ENCODE measurements at places on chromosomes 1 and 21.

DNA sequence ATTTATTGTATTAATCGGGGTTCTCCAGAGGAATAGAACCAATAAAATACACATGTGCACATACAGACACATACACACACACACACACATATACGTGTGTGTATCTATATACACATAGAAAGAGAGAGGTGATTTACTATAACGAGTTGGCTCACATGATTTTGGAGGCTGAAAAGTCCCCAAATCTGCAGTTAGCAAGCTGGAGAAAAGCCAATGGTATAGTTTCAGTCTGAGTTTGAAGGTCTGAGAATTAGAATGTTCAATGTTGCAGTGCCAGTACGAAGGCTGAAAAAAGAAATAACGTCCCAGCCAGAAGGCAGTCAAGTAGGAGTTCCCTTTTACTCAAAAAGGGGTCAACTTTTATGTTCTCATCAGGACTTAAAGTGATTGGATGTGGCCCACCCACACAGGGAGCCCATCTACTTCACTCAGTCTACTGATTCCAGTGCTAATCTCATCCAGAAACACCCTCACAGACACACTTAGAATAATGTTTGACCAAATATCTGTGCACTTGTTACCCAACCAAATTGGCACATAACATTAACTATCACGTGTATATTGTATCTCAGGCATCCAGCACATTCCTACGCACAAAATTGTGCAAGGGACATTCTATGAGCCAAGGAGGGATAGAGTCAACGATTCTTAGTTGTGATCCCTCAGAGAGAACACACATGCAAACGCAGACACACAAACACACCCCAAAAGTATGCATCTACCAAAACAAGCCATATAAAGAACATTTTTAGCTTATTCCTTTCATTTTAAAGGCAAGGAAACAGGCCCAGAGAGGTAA lies 195.5 kb upstream of the DUSP10 start:
- DNase-seq, result no peak

- peak; percentile 59 for DNase-seq
Measured at GRCh38 chr1:75908717-75909152, 23.5 kb downstream of the ASB17 start.

- DNase-seq, result no peak
Measured at GRCh38 chr1:41278076-41278475, 36.0 kb upstream of the SCMH1 start.

DNA sequence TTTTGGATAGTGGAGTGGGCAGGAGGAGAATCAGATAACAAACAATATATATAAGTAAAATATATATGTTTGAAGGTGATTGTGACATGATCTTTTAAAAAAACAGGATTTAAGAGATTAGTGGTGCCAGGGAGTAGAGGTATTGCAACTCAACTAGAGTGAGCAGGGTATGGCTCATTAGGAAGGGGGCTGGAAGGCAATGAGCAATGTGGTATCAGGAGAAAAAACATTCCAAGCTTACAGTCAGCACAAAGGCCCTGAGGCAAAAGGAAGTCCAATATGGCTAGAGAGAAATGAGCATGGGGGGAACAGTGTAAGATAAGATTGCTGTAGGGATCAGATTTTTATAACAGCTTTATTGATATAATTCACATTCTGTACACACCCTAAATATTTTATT lies 5.3 kb upstream of the GADD45A start:
- DNase-seq, result peak; percentile 13

- DNase-seq, result no peak
Measured at GRCh38 chr1:60835649-60836048, 246.7 kb upstream of the NFIA start.

DNA sequence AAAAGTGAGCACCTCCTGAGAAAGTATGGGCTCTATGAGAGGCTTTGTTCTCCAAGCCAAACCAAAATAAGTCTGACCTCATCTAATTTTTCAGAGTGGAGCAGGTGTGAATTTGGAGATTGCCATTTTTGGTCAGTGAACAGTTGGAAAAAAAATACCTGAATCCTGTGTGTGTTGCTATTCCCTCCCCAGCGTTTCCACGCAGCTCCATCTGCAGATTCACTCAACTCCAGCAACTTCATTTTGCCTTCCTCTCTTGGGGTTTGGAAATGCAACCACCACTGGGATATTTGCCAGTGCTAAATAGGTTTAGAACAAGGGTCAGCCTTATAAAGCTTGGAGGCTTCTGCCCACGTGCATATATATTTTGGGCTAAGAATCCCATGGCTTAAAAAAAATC lies 11.2 kb downstream of the CASQ2 start:
- DNase-seq, result no peak

- no peak for DNase-seq
Measured at GRCh38 chr1:93613898-93614297, 67.7 kb downstream of the BCAR3 start.

GRCh38 chr1:941588-942383 lies 17.3 kb downstream of the NOC2L start:
- peak; percentile 61 for DNase-seq

DNA sequence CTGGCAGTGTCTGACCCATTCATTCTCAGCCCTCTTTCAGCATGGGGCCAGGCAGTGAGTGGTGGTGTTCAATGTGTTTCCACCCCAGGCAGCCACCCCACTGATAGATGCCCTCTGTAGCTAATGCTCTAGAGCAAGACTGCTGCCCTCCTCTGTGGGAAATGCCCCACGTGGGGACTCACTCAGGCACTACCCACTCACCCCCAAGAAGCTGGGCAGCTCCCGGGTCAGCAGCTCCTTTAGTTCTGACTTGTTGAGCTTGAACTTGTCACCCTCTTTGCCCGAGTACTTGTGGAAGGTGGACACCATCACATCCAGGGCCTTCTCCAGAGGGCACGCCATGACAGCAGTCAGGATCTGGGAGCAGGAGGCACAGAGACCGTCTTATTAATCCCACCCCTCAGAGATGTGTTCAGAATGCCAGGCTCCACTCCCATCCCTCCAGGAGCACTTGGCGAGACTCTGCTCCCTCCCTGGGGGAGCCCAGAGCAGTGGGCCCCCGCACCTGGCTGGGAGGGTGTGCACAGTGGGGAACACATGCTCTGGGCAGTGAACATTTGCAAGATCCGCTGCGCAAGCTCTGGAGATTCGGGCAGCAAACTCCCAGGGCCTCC lies 1.0 kb downstream of the S100A4 start:
- no peak for DNase-seq

DNA sequence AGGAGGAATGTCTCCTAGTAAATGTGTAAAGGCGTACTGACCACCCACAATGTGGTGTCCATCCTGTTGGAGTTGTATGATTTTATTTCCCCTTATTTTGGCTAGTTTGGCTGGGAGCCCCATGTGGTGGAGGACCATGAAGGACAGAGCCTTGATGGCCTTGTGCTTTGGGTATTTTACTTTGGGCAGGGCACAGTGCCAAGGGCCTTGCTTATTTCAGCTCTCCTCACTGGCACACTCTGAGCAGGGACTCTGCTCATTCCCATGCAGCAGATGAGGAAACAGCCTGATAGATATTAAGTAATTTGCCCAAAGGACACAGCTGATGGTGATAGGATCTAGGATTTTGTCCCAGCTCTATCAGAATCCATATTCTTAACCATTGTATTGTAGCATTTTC lies 50.2 kb downstream of the SMYD2 start:
- DNase-seq, result no peak

DNA sequence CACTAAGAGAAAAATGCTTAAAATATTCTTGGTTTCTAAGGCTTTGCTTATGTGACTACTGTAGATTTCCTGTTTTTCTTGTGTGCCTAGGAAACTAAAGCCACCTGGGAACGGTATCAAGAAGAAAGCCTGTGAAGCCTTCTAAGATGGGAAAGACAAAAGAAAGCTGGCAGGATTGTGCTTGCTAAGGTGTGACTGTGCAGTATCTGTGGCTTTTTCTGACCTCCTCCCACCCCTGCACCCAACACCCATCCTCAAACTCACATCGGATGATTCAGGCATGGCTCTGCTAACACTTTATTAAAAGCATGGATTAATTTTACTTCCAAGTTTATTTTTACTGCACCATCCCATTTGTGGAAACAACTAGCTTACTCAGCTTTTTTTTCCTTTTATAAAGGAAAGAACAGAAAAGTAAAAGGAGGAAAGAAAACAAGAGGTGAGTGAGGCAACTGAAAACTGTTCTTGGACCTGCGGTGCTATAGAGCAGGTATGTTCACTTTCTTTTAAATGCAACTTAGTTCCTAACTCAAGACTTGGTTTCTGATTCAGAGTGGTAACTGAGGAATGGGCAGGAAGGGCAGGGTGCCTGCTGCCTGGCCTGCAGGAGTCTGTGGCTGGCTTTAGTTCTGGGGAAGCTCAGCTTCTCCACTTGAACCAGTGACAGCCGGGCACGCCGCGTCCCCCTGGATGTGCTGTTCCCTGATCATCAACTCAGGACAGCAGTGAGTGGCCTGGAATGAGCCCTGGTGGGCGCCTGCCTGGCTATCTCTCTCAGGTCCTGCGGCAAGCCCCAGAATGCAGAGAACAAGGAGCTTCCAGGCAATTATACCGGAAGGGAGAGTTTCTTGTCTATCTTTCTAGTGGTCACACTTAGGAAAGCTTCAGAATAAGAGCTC lies at the start of gene GBP6:
TSS of gene GBP6 (plus strand) at position 422 of the 899 bp plus-strand sequence. CDS start 4,493 bp downstream, outside the sequence.
- no peak for DNase-seq

DNA sequence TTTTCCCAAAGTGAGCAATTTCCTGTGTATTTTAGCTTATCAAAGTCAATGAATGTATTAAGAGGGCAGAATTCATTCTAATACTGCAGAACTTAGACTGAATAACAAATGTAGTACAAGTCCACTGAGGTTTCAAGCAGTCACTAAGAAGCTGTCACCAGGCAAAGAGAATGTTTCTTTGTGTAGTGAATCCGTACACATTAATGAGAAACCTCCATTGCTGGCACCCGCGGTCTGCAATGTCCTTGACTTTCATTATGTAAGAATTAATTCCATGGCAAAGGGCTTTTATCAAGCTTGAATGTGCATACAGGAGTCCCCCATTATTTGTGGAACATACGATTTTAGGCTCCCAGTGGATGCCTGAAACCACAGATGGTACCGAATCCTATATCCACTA lies 719.5 kb upstream of the TMPRSS15 start:
- no peak for DNase-seq

DNA sequence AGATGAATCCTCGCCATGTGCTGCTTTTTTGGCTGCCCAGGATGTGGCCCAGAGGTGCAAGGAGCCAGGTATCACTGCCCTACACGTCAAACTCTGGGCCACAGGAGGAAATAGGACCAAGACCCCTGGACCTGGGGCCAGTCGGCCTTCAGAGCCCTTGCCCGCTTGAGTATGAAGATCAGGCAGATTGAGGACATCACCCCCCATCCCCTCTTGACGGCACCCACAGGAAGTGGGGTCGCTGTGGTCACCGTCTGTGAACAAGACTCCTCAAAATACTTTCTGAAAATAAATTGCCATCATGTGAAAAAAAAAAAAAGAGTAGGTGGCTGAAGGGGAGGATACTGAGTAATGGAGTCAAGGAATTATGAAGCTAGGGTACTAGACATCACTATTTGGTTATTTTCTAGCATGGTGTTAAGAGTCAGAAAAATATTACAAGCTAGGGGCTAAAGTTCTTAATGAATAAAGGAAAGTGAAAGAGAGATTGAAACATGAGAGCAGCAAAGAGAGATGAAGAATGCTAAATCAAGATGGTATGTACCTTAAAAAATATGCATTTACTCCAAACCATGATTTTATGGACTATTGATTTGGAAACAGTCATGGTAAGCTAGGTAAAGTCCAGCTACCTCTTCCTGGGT lies 84.9 kb downstream of the CLEC20A start:
- no peak for DNase-seq

DNA sequence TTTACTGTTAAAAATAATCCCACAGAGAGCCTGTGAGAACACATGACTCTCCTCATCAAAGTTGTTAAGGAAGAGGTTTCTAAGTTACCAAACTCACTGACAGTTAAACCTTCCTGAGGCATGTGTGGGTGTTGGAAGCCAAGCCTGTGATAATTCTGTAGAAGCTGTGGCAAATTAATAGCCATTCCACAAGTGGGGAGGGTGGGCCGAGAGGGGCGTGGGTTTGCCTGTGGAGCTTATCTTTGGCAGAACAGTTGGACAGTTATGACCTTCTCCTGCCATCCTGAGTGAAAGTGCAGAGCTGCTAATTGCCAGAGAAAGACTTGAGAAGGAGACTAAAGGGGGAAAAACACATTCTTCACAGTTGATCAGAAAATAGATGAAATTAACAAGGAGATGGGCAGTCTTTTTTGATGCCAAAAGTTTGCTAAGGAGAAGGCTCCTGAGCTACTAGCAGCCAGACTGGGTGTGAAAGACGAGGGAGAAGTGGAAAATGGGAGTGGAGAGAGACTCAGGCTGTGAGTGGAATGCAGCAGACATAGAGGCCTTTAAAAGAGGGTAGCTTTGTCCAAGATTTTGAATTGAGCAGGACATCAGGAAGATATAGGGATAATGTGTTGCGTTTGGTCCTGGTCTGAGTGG lies 1.6 kb upstream of the PLA2G2C start:
- DNase-seq, result no peak

DNA sequence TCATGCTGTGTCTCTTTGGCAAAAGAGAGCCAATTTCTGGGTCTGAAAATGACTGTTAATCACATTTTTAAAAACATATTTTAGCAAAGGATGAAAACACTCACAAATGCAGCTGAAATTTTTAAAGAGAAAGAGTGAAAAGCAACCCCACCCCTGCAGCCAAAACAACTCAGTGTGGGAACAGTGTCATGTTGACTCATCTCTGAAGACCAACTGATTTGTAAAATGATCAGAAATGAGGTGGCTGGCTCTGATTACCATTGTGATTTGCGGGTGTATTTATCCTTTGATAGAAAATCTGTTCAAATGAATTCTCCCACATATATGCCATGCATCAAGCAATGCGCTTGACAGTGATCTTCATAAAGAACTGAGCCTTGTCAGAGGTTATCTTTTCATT lies 287.0 kb upstream of the ESRRG start:
- peak; percentile 15 for DNase-seq

DNA sequence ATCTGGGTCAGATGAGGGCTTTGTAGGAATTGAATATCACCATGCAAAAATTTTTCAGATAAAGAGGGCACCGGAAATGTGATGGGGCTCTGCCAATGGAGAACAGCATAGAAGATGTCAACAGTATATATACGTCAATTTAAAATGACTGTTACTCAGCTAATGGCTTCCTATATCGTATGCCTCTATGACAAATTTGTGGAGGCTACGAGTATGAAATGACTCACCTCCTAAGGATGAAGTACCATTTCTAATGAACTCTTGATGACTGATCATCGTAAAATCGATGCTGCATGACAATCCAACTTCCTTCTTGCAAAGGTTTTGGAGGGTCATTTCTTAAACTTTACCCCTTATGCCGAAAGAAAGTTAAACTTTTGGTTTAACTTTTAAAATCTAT lies 450.3 kb upstream of the ZP4 start:
- no peak for DNase-seq

GRCh38 chr1:244205171-244205570 lies 154.1 kb downstream of the ZBTB18 start:
- no peak for DNase-seq

GRCh38 chr1:32066489-32066873 lies 6.3 kb upstream of the TMEM39B start:
- peak; percentile 70 for DNase-seq

Measured in HCEC 1CT (cell line).